ENCODE measurements at places on chromosomes 2 and 18.

- no peak for DNase-seq
Measured at GRCh38 chr18:63379639-63379962, 12.6 kb upstream of the KDSR start.

GRCh38 chr2:228056293-228057097 lies 125.0 kb downstream of the SPHKAP start:
- no peak for DNase-seq

DNA sequence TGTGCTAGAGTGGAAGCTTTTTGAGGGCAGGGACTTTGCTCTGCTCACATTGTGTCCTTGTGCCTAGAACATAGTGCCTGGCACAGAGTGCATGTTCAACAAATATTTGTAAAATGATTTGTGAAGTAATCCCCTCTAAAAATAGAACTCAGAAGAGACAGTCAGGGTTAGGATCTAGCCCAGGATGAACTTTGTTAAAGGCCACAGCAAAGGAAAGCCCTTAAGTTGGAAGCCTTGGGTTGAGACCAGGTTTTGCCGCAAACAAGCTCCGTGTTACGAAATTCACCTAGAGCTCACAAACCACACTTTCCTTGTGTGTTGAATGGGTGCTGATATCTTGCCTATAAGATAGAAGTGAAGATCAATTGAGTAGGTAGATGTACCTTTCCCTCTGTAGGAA lies 84.2 kb downstream of the SETBP1 start:
- no peak for DNase-seq

DNA sequence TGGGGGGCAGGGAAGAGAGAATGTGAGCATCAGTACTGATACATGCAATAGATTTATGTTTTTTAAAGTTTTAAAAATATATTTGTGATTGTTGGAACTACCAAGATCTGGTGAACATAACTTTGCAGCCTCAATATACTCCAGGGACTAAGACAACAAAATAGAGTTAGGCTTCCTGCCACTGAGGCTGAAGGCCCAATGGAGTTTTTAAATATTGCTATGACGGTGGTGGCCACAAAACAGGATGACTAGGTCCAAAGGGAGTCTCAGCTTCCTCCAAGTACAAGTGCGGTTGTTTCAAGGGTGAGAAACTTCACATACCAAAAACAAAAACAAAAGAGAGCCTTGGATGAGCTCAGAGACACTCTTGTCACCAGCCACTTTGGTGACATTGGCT lies 72.9 kb downstream of the CCBE1 start:
- no peak for DNase-seq

DNA sequence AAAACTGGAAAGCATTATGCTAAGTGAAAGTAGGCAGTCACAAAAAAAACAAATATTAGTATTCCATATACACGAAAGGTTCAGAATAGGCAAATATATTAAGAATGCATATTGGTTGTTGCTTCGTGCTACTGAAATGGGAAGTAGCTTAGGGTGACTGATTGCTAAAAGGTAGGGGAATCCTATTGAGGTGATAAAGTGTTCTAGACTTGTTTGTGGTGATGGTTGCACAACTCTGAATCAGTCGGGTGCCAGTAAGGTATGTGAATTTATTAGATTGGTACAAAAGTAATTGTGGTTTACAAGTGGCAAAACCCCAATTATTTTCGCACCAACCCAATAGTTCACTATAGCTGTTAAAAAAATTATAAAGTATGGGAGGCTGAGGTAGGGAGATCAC lies 20.7 kb downstream of the USP34 start:
- no peak for DNase-seq

- no peak for DNase-seq
Measured at GRCh38 chr2:85913884-85914881, 25.4 kb upstream of the ST3GAL5 start.

DNA sequence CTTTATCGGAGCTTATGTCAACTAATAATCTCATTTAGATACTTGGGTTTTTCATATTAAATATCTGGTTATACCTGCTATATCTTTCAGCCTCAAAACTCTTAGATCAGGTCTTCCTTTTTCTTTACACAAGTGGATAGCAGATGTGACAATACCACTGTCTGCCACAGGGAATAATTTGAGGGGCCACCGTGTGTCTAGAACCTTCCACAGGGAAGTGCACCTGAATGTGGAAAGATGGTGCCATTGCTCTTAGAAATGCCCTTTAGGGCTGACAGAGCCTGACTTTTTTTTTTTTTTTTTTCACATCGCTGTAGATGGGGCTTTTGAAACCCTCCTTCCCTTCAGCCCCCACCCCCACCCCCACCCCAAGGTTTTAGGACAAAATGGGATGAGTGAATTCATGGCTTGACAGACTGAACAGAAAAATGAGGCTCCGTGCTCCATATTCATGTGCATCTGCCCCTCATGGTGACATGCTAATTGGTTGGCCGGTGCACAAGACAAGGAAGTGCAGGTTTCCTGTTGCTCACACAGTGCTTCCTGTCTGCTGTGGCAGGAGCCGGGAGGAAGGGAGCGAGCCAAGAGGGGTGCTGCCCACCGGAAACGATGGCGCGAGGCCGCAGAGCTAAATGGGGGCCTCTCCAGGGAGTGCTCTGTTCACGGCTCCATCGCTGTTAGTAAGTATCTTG lies 246.0 kb downstream of the LDLRAD4 start:
- peak; percentile 37 for DNase-seq

DNA sequence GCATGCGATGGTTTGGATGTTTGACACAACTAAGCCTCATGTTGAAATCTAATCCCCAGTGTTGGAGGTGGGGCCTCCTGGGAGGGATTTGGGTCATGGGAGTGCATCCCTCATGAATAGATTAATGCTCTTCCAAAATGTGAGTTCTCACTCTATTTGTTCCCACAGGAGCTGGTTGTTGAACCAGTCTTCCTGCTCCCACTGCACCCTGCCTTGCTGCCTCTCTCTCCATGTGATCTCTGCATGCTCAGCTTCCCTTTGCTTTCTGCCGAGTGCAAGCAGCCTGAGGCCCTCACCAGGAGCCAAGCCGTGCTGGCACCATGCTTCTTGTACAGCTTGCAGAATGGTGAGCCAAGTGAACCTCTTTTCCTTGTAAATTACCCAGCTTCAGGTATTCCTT lies 206.8 kb downstream of the VAPA start:
- no peak for DNase-seq

- no peak for DNase-seq
Measured at GRCh38 chr2:237616373-237616733, 11.0 kb upstream of the LRRFIP1 start.

DNA sequence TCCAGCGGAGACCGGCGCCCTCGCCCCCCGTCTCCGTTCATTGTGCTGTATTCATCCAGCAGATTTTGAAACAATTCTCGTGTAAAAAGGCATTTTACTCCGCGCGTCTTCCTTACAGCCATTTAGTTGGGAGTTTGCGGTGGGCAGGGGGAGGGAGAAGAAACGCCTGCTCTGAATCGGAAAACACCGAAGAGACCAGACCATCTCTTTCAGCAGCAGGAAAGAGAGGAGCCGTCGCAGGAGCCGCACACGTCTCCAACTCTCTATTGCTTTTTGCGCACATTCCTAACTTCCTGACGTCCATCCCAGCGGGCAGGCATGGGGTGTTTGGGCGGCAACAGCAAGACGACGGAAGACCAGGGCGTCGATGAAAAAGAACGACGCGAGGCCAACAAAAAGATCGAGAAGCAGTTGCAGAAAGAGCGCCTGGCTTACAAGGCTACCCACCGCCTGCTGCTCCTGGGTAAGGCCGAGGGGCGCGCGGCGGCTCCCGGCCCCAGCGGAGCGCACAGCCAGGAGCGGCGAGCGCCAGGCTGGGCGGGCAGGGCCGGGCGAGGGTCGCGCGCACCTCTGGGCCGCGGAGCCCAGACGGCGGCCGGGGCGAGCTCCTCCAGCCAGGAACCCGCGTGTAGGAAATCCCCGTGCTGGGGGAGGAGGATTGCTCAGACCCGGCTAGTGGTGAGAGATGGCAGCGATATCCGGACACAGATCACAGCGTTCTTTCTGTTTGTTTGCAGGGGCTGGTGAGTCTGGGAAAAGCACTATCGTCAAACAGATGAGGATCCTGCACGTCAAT lies 63.2 kb downstream of the GNAL start:
- DNase-seq = no peak

- DNase-seq = no peak
Measured at GRCh38 chr2:61179701-61180639, 18.0 kb downstream of the C2orf74 start.

GRCh38 chr2:27798948-27799645 lies 27.6 kb downstream of the MRPL33 start:
- DNase-seq = no peak

DNA sequence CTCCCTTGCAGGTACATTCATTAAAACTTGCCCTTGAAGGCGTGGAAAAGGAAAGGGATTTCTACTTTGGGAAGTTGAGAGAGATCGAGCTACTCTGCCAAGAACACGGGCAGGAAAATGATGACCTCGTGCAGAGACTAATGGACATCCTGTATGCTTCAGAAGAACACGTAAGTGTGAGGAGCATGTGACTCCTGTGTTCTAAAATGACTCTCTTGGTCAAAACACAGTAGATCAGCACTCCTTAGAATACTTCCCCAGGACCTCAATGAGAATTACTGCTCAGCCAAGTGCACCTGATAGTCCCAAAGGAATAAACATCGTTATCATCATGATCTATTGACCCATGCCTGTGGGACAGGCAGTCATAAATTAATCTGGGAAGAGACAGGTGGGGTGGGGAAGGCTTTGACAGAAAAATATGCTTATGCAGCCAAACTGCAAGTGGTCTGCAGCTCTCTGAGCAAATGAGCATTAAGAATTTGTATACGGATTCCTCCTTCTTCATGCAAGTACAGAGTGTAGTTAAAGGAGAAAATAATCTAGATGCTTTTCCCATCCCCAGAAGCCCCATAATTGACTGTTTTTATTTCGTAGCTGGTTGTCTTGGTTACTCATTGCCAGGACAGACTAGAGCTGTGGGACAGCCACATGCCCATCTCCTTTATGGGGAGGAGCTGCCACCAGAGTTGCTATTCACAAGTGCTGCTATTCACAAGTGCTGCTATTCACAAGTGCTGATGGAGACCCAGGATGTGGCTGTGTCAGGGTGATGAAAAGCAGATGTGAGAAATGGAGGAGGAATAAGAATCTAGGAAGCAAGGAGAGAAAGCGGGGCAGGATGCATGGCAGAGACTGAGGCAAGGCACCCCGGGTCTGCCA lies 91.0 kb downstream of the MAPRE2 start:
- no peak for DNase-seq

GRCh38 chr2:1650085-1650872 lies 94.0 kb downstream of the PXDN start:
- DNase-seq = no peak

DNA sequence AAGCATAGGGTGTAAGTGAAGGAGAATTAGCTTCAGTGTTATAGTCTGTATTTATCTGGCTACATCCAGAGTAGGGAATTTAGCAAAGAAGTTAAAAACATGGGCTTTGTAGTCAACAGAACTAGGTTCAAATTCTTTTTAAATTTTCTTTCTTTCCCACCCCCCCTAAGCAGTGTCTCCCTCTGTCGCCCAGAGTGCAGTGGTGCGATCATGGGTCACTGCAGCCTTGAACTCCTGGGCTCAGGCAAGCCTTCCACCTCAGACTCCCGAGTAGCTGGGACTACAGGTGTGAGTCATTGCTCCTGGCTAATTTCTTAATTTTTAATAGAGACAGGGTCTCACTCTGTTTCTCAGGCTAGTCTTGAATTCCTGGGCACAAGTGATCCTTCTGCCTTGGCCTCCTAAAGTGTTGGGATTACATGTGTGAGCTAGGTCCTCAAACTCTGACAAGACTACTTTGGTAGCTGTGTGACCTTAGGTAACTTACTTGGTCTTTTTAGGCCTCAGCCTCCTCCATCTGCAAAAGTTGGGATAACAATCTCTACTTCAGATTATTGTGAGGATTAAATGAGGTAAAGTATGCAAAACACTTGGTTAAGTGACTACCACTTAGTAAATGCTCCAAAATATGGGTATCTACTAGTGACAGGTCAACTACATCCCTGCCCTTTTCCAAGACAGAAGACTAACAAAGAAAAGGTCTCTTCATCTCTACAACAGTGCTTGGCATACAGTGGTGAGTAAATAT lies 17.8 kb downstream of the DOK1 start:
- DNase-seq = no peak

DNA sequence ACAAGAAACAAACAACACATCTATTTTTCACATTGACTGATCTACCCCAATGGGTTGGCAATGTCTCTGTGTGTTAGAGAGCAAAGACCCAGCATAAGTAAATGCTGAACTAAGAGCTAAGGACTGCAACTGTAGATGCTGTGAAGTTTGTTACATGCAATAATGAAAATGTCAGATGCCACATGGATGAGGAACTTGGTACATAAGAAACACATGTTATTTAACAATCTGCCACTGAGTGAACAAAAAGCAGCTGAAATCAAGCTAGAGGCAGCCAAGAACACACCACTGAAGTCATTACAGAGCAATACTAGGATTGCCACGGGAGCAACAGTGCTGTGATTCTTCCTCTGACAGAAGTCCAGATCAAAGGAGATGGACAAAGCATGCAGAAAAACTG lies 389.4 kb downstream of the CDH2 start:
- no peak for DNase-seq

GRCh38 chr2:148810081-148810480 lies 64.9 kb upstream of the KIF5C start:
- DNase-seq = no peak

- no peak for DNase-seq
Measured at GRCh38 chr2:152022090-152022489, 76.8 kb downstream of the CACNB4 start.

DNA sequence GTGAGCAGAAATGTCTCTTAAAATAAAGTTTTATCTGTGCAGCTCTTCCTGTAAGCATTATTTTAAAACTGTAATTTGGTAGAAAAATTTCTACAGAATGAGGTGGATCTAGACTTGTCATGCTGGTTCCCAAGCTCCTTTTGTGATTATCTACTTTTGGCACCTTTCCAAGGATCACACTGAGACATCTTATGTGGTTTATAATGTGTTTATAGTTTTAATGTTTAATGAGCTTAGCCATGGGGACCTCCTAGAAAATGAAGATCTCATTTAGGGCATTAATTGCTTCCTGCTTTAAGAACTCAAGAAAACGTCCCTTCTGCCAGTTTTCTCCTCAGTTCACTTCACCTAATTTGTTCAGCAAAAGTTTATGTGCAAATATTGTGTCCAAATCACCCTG lies 468.4 kb downstream of the SUCLG1 start:
- no peak for DNase-seq

DNA sequence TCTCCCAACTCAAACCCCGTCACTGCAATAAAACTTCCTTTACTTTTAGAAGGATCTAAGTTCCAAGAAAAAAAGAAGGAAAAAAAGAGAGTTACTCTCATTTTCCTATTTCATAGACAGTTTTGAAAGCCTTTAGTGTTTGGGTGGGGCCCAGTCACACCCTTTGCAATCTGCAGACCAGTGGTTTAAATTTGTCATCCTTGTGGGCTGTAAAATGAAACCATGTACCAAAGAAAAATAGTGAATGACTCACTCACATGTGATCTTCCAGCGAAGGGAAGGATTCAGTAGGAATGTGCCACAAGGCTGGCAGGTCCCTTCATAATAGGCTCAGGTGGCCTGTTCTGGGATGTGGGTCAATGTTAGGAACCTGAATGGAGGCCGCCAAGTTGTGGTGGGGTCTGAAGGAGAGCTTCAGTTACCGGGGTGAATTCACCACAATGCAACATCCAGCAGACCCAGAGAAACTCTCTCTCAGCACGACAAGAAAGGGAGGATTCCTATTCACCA lies 28.3 kb downstream of the ANXA4 start:
- no peak for DNase-seq

GRCh38 chr2:233858331-233858730 lies 4.0 kb upstream of the HJURP start:
- DNase-seq = no peak

All from activated CD4-positive, CD25-positive, alpha-beta regulatory T cell treated with anti-CD3 and anti-CD28 coated beads, Interleukin-2, amount 50 U/mL, for 16 hours (primary cell).